ENCODE measurements at places on chromosomes 2 and 18.

DNA sequence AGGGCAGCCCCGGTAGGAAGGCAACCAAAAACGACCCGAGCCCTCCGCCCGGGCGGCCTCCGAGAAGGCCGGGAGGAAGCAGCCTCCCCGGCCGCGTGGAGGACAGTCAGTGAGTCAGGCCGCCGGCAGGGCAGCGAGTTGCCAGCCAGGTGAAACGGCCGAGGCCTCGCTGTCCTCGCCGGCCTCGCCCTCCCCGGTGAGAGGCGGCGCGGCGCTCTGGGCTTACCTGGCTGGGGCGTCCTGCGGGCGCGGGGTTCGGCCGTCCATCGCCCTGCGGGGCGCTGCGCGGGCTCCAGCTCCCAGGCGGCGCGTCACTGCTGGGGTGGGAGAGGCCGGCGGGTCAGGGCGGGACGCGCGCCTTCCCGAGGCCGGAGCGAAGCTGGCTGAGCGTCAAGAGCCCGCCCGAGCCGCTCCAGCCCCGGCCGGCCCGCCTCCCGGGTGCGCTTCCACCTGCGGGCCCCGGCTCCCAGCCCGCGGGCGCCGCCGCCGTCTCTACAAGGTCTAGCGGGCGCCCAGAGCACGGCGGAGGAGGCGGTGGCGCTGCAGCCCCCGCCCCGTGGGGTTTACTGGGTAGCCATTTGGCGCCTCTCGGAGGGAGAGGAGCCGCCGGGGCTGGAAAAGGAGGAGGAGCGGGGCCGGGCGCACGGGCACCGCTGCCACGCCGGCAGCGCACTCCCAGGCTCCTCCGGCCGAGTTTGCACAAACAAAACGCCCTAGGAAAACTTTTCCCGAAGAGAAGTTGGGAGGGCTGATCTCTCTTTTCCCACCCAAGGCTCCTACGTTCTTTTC, 499 bp downstream of the COBLL1 start:
- peak; percentile 33 for DNase-seq

GRCh38 chr2:153132418-153132817, 346.1 kb downstream of the RPRM start:
- DNase-seq = no peak

- no peak for DNase-seq
Observed at GRCh38 chr2:65331336-65332025, 100.9 kb downstream of the SPRED2 start.

- DNase-seq = no peak
Observed at GRCh38 chr2:67571785-67572718, 174.9 kb downstream of the ETAA1 start.

Data from activated CD4-positive, alpha-beta T cell treated with anti-CD3 and anti-CD28 coated beads, Interleukin-2, amount 10 ng/mL, durations not matched to agents 7 days and 5 days (primary cell).